ENCODE measurements at places on chromosomes 13 and 19.

GRCh38 chr13:75610466-75610865 is 25.7 kb upstream of the LMO7 start:
- DNase-seq = no peak

DNA sequence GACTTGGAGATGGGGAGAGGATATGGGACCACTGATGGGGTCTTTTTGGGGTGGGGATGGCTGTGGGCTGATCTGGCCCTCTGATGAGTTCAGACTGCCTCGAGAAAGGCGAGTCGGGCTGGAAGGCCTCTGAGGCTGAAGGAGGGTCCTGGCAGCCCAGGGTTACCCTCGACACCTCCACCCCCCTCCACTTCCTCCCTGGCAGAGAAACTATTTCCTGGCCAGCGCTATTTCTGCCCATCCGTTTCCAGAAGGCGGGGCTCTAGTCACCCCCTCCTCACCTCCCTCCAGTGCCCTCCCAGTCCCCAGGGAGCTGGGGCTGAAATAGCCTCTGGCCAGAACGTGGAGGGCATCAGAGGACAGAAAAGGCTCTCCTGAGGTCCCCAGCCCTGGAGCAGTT is 9.7 kb downstream of the EXOC3L2 start:
- no peak for DNase-seq

GRCh38 chr13:95485518-95486144 is 66.9 kb upstream of the CLDN10 start:
- no peak for DNase-seq

GRCh38 chr19:19554074-19555023 is 16.3 kb downstream of the CILP2 start:
- DNase-seq = no peak

DNA sequence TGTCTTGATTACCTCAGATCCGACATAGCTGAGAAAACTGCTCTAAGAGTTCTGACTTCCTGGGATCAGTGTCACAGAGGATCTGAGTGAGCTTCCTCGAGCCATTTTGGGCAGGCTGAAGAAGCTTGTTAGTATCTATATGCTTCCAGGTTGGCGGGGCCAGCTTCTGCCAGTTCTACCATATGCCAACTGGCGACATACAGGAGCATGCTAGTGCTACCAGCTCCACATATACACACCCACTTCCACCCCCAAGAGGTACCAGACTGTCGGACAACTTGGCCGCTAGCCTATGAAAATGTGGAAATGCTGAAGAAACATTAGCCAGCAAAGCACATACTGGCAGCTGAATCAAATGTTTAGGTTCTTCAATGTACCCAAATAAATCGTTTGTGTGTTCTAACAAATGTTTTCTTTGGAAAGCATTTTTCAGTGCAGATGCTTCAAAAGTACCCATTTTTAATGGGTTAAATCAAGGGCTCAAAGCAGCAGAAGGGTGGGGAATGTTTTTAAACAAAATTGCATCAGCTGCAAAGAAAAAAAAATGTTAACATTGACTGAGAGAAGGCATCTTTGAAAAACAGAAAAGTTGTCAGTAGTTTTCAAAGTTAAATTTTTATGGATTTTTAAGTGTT is 163.7 kb downstream of the KLF12 start:
- no peak for DNase-seq

GRCh38 chr13:80249516-80250212 is 91.3 kb downstream of the SPRY2 start:
- no peak for DNase-seq

DNA sequence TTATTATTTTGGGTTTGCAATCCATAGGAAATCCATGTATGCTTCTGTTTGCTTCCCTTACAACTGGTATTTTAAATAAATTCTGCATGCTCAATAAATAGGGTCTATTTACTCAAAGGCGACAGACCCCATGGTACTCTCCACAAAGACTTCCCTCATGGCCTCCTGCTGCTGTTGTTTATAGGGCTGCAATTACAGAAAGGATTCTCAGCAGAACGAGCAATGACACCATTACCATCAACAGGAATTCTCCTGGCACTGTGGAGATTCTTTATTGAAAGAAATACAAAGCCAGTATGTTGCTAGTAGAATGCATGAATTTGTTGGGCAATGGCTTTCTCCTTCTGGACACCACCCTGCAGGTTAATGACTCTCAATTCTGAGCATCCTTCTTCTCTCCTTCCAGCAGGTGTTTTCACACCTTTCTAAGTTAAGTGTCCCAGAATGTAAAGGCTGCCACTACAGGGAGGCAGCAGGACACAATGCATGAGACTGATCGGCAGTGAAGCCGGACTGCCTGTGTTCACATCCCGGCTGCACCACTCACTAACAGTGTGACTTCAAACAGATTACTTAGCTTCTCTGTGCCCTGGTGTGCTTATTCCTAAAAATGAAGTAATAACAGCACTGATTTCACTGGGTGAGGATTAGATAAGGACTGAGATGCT is 360.2 kb downstream of the DNAJC15 start:
- DNase-seq = no peak

DNA sequence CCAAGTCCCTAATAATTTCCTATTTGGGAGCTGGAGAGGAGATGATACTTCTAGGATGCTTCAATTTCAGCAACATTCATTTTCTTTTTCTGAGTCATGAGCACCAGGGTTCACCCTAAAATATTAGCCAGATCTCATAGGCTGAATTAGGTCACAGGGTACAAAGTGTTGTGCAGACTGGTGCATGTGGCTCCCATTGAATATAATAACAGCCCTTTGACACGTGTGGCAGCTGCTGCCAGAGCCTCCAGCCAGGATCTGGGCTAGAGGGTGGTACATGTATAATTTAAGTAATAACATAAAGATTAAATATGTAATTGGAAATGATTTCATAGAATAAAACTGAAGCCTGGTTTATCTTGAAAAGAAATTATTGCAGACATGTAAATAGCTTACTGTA is 244.9 kb downstream of the ATP8A2 start:
- DNase-seq = no peak

DNA sequence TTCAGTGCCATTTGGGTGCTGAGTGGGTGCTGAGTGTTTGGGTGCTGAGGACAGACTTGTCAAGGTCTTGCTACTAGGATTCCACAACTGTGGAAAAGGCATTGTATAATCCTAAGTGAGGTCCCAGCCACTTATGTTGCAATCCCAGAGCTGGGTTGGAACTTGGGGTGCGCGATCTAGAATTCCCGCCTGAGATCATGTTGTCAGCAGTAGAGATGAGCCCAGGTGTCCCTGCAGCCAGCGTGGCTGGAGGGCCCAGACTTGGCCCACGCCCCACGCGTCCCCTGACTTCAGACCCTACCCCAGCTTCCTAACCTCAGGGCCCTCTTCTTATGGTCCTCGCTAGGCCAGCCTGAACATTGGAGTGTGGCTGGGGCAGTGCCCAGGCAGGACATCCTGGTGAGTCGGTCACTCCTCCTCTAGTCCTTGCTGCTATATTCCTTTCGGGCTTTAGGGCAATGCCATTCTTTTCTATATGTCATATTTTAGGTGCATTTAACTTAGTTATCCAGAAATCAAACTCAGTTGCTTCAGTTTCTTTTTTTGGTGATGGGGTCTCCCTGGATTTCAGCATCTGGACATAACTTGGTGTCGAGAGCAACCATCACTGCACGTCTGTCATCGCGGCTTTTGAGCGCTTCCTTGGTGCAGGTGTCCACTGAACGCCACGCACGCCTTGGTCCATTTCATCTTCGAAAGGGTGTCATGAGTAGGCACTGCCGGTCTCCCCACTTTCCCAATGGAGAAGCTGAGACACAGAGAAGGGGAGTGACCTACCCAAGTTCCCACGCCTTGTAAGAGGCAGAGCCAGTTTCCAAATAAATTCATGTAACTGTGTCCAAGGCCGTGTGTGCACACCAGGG is 46.4 kb upstream of the F7 start:
- no peak for DNase-seq

GRCh38 chr19:57802269-57802668 is 12.4 kb downstream of the ZNF552 start:
- no peak for DNase-seq

DNA sequence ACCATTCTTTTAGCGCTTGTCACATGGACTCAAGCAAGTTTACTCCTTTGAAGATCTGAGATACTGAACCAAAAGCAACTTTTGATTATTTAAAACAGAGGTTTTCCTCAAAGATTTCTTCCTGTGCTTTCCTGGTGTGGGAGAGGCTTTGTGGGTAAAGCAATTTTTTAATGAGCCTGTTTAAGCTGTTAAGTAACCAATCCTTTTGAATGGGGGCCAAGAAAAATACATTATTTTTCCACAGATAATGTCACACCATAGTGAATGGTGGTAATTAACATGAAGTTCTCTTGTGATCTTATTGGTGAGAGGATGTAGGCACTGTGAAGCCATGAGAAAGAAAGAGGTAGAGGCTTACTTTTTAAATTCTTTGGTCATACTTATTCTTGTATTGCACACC is 55.8 kb upstream of the OBI1 start:
- DNase-seq = no peak

- no peak for DNase-seq
These were observed 194.4 kb downstream of the RFC3 start for GRCh38 chr13:34012382-34012781.

DNA sequence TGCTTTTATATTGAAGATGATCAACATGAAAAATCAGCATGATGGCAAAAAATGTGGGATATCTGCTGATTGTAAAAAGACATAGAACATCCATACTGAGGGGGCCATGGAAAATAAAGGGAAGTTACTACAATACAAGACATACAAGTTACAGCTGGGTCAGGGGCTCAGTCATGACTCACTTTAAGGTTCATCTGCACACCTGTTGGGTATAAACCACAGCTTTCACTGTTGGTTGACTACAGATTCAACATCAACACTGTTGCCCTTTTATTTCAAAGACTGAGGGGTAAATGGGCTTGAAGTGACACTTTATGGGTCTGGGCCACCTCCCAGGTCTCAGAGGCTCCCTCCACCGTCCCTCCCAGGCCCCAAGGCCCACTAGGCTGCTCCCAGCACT is 98.1 kb upstream of the IRS2 start:
- no peak for DNase-seq

DNA sequence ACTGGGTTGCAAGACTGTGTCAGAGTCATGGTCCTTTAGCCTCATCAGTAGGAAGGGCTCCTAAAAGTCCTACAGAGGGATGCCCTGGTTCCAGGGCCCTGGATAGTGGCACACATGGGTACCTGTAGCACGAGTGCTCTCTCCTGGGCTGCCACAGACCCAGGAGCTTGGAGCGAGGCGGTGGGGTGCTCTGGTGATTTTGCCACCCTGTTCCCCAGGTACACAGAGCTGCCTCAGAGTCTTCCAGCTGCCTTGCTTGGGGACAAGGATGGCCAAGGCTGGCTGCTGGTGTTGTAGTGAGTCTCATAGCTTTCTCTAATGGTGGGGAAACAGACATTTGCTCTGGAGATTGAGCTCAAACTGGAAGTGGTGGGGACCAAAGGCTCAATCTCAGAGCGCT is 53.9 kb upstream of the OLFM4 start:
- no peak for DNase-seq

GRCh38 chr13:59510386-59510785 is 653.3 kb downstream of the DIAPH3 start:
- DNase-seq = no peak

GRCh38 chr19:6765738-6766356 is 1.4 kb downstream of the SH2D3A start:
- DNase-seq = no peak

DNA sequence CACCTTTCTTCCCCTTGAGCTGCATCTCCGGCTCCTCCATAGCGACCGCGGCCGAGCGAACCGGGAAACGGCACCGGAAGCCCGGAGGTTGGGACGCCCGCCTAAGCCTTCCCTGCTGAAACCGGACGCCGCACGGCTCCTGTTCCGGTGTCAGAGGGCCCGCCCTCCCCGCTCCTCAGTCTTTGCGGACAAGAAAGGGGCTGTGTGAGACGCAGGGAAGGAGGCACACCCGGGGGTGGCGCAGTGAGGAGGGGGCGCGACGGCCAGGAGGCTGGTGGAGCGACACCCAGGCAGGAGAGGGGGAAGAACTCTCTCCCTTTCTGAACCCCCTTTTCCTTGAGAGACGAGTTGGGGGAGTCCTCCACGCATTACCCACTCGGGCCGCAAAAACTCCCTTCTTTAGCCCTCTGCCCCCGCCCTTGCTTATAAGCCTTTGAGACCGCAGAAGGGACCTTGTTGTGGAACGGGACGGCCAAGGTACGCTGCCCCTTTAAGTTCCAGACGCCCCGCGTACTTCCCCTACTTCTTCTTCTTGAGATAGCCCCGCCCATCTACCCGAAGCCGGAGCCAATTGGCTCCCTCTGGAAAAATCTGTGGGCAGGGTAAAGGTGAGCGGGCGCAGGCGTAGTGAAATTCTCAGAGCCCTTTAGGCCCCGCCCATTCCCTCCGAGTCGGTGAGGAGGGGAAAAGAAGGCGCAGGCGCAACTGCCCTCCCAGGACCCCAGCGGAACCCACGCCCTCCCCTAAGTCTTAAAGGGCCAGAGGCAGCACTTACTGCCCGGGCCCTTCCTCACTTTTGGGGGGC is at the start of the genes BORCS8 and RFXANK:
Gene BORCS8 (minus strand): TSS at position 75 of the 805 bp plus-strand sequence. CDS start 35 bp downstream, at position 40.
Gene RFXANK (plus strand): TSS at position 181 of the 805 bp plus-strand sequence. CDS start 1,689 bp downstream, outside the sequence.
- peak; percentile 98 for DNase-seq

DNA sequence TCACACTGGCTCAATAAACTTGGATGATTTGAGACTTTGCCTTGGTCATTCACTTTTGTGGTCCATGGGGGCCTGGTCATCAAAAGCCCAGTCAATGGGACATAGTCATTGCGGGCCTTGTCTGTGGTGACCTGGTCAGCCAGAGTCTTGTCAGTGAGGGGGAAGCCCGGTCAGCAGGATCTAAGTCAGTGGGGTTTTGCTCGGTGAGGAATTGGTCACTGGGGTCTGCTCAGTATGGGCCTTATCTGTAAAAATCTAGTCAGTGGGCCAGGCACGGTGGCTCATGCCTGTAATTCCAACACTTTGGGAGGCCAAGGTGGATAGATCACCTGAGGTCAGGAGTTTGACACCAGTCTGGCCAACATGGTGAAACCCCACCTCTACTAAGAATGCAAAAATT is 63.7 kb upstream of the TPM4 start:
- no peak for DNase-seq

DNA sequence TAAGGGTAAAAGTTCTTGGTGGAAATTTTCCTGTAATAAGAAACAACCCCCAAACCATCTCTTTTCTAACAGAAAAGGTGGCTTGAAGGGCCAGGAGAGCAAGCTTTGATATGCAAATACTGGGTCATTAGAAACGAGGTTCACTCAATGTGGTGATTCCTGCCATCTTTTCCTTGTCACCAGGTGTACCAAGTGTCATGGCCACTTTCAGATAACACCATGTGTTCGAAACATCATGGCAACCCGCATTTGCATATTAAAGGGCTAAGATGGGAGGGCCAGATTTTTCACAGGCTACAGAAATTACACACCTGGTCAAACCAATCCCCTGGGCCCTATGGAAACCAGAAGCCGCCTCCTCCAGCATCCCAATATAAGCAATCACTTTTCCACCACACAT is 15.3 kb downstream of the LGALS16 start:
- DNase-seq = no peak

Data from foreskin fibroblast (primary cell).